Kidney epithelial cell (primary cell): ENCODE measurements at places on chromosomes 16 and 17. TPM values are rescaled to one million over a fixed set of nuclear protein-coding genes. Genes with fewer than 3 reads are reported as not detected.

Gene PLA2G10
- total RNA-seq: not detected in 2 replicates

Gene INO80E
- 43.8 and 114 TPM in 2 replicates for total RNA-seq

Gene CCL1
- total RNA-seq: not detected in 2 replicates

- no peak for DNase-seq
These were observed 33.0 kb downstream of the STAT3 start for GRCh38 chr17:42354956-42355843.

DNA sequence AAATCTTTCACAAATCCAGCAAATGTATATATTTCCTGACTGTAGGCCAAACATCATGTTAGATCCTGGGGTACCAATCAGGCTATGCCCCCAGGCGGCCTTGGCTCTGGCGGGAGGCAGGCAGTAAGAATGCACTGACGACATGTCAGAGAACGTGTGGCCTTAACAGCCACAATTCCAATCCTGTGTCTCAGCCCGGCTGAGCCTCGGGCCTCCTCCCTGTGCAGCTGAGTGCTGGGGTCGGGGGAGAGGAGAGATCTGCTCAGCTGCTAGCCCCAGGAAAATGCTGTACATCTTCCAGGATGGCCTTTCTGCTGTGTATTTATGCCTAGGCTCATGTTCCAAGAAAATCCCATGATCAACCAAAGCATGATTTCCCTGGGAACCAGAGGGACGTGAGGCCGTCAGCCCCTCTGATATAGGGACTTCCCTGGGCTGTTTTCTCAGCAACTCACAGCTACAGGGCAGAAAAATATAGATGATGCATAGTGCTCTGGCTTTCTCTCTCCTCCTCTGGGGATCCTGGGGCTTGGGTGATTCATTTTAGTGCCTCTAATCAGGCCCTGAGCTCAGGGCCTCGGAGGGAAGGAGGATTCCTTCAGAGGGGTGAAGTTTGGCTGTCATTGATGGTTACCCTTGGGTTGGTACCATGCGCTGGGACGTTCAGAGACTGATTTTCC, 604.0 kb downstream of the HS3ST4 start:
- no peak for DNase-seq

- no peak for DNase-seq
These were observed 52.1 kb upstream of the TNRC6A start for GRCh38 chr16:24677388-24677787.

DNA sequence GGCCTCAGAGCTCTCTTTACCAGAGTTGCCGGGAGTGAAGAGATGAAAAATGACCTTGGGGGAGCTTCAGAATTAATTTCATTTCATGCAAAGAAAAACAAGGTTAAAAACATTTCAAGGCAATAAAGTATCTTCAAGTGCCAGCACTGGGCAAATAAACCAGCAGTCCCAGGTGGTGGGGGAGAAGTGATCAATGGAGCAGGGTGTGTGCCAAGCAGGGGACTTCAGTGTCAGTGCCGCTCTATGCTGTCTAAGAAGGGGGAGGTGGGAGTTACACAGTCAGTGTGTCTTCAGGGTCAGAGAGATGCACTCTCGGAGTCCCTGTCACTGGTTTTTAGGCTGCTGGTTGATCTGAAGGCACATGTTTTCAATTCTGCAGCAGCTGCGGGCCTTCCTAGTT, 57.2 kb upstream of the MGAT5B start:
- DNase-seq: no peak

GRCh38 chr17:65527857-65528591, 33.4 kb downstream of the AXIN2 start:
- no peak for DNase-seq

- DNase-seq: no peak
These were observed at the start of gene FAM171A2 for GRCh38 chr17:44363613-44364159. TSS of gene FAM171A2 (minus strand) at chr17:44363853. CDS start at chr17:44363714, 139 bp downstream.

DNA sequence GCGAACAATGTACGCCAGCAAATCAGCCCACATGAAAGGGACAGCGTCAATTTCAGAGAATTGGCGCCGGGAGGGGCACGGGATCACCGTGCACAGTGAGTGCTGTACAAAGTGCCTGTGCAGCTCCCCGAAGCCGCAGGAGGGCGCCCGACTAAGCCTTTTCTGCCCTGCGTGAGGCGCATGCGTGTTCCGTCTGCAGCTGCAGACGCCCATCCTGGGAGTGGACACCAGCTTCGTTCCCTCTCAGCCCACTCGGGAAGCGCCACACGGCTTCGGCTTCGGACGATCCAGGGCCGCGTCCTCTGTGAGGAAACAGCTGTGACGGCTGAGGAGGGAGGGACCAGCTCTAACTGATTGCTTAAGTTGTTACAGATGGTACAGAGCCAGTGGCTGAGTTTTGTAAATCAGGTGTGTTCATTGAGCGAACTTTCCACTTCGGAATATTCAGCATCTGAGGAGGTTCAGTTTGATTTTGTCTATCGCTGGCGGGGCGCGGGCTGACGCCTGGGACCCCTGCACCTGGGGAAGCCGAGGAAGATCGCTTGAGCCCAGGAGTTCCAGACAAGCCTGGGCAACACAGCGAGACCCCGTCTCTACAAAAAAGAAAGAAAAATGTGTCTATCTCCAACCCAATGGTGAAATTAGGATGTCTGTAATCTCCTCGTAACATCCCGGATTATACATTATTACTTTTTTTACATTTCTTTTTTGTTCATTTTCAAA, 15.4 kb upstream of the ZNF287 start:
- DNase-seq: peak; percentile 47

GRCh38 chr17:77322514-77323412, 182.0 kb downstream of the SEC14L1 start:
- peak; percentile 96 for DNase-seq

- no peak for DNase-seq
These were observed 48.1 kb downstream of the MARF1 start for GRCh38 chr16:15594711-15595320.

DNA sequence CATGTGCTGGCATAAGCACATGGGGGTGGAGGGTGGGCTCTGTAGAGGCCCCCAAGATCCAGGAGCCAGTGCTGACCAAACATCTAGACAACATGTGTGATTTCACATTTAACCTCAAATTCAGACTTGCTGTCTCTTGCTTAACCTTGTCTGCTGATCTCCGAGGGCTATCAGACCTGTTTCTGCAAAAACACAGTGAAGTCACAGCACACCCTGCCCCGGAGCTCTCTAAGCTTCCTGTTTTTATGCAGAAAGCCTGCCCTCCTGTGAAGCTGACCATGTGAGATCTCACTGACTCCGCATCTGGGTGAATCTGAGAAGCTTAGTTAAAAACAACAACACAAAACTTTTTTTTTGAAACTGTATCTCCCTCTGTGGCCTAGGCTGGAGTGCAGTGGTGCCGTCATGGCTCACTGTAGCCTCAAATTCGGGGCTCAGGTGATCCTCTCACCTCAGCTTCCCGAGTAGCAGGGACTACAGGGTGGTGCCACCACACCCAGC, 6.6 kb upstream of the DPEP2 start:
- no peak for DNase-seq

DNA sequence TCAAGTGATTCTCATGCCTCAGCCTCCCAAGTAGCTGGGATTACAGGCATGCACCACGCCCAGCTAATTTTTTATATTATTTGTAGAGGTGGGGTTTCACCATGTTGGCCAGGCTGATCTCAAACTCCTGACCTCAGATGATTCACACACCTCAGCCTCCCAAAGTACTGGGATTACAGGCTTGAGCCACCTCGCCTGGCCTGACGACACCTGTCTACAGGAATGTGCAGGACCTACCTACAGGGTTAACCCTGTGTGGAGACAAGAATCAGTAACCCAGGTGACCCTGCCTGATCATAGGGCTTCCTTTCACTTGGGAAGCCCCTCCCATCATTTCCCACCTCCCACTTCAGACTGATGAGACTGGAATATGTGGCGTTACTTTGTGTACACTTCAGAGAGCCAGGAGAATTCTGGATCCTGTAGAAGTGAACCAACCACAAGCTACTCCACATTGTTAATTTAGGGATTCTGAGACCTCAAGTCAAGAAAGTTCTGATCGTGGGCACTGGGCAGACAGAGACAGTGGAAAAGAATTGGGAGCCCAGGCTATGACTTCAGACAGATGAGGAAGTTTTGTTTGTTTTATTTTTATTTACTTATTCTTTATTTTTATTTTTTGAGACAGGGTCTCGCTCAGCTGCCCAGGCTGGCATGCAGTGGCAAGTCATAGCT, 5.7 kb upstream of the MILR1 start:
- DNase-seq: no peak

DNA sequence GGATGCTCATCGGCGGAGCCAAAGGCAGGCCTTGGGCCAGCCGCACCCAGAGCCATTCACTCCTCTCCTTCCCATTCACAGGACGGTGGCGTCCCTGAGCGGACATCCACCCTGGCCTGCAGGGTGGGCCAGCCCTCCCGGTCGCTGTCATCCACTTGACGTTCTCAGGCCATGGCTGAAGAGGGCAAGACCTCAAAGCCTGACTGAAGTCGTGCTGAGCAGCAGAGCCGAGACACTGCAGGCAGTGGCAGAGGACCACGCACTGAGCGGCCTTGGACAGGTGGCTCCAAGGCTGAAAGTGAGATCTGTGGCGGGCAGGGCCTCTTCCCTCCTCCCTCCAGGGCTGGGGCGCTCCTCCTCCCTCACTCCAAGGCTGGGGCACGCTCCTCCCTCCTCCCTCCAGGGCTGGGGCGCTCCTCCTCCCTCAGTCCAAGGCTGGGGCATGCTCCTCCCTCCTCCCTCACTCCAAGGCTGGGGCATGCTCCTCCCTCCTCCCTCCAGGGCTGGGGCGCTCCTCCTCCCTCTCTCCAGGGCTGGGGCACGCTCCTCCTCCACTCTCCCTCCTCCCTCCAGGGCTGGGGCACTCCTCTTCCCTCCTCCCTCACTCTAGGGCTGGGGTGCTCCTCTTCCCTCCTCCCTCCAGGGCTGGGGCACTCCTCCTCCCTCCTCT, 24.1 kb downstream of the GNPTG start:
- DNase-seq: no peak

GRCh38 chr17:27669136-27669535, 38.1 kb downstream of the LGALS9 start:
- no peak for DNase-seq

GRCh38 chr17:2304931-2305330, 1.2 kb downstream of the SRR start:
- DNase-seq: no peak

- no peak for DNase-seq
These were observed 5.2 kb downstream of the CACNA1G start for GRCh38 chr17:50565402-50566350.

GRCh38 chr16:66717112-66717675, 20.7 kb upstream of the CMTM4 start:
- DNase-seq: no peak

GRCh38 chr17:60395508-60396065, 3.7 kb upstream of the USP32 start:
- DNase-seq: no peak

GRCh38 chr17:77320485-77321256, 179.9 kb downstream of the SEC14L1 start:
- DNase-seq: no peak

- DNase-seq: no peak
These were observed 1.9 kb upstream of the UNC13D start for GRCh38 chr17:75845933-75846691.

DNA sequence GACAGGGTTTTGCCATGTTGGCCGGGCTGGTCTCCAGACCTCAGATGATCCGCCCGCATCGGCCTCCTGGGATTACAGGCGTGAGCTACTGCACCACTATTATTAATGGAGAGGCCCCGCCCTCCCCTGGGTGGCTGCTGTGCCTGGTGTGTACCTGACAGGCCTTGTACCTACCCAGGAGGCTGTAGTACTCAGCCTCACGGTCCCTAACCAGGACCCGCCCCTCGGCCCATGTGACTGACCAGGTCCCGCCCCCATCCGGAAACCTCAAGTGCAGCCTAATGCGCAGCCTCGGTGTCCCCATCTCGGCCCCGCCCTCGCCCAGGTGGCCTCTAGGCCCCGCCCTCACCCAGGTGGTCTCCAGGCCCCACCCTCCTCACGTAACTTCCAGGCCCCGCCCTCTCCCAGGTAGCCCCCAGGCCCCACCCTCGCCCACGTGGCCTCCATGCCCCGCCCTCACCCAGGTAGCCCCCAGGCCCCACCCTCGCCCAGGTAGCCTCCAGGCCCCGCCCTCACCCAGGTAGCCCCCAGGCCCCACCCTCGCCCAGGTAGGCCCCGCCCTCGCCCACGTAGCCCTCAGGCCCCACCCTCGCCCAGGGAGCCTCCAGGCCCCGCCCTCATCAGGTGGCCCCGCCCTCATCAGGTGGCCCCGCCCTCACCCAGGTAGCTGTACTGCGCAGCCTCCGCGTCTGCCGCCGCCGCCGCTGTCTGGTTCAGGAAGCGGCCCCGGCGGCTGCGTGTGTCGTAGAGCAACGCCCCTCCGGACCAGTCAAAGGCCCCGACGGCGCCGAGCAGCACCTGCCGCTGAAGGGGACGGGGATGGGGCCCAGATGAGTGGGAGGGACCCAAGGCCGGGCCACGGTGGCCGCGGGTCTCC, 31.0 kb downstream of the HASPIN start:
- no peak for DNase-seq

DNA sequence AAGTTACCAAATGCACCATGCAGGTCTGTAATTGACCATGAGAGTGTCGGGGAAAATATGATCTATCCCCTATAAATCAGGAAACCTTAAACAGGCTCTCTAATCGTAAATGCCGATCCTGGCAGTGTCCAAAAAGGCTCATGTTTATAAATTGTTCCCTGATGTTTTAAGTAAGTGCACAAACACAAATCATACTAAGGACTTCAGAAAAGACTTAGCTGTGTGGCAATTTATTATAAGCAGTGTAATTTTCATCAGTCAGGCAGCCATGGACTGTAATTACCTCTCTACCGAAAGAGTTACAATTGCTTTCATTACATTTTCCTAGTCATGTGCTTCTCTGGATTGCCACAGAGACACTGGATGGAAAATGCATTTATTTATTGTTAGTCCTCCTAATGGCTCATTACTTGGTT, 73.4 kb upstream of the COX10 start:
- no peak for DNase-seq

- no peak for DNase-seq
These were observed 52.1 kb downstream of the CDH11 start for GRCh38 chr16:65069766-65070165.

GRCh38 chr16:19809121-19809635, 75.5 kb downstream of the GPRC5B start:
- DNase-seq: peak; percentile 72

DNA sequence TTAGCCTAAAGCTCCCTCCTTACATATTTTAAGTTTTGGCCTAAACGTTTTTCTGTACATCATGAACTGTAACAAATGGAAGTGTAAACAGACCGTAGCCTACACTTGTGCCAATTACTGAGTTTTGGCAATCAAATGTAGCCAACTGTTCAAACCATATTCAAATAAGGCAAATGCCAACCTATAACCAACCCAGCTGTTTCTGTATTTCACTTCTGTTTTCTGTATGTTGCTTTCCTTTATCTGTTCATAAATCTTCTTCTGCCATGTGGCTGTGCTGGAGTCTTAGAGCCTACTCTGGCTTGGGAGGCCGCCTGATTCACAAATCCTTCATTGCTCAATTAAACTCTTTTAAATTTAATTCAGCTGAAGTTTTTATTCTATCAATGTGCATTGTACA, 6.9 kb upstream of the C16orf78 start:
- no peak for DNase-seq

DNA sequence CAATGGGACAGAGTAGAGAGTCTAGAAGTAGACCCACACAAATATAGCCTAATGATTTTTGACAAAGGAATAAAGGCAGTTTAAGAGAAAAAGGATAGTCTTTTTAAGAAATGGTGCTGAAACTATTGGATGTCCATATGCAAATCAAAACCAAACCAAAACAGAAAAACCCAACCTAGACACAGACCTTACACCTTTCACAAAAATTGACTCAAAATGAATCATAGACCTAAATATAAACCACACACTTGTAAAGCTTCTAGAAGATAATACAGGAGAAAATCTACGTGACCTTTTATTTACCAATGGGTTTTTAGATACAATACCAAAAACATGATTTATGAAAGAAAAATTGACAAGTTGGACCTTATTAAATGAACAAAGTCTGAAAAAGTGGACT, 66.4 kb upstream of the MPHOSPH6 start:
- DNase-seq: no peak
